ENCODE measurements at places on chromosomes 12 and 14. TPM values are rescaled to one million over a fixed set of nuclear protein-coding genes. Genes with fewer than 3 reads are reported as not detected.
A peak's percentile ranks its signal among the peaks of the same experiment; 100 is the strongest.

DNA sequence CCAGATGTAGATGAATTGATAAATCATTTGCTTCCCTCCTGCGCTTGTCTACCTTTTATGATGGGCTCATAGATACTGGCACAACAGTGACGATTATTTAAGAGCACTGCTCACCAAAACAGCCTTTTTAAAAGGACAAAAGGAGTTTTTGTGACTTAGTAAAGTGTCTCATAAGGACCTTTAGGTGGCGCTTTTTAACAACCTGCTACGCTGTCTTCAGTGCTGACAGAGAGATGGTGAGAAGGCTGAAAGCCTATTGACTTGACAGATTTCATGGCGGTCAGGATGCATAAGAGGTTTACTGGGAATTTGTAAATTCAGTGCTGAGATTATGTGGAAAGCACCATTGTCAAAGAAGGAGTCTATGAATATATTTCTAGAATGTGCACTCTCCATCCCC, 87.6 kb downstream of the SLC15A5 start:
- no peak for DNase-seq

GRCh38 chr14:50560931-50561285, 963 bp downstream of the ATL1 start:
- DNase-seq, result peak; percentile 30

DNA sequence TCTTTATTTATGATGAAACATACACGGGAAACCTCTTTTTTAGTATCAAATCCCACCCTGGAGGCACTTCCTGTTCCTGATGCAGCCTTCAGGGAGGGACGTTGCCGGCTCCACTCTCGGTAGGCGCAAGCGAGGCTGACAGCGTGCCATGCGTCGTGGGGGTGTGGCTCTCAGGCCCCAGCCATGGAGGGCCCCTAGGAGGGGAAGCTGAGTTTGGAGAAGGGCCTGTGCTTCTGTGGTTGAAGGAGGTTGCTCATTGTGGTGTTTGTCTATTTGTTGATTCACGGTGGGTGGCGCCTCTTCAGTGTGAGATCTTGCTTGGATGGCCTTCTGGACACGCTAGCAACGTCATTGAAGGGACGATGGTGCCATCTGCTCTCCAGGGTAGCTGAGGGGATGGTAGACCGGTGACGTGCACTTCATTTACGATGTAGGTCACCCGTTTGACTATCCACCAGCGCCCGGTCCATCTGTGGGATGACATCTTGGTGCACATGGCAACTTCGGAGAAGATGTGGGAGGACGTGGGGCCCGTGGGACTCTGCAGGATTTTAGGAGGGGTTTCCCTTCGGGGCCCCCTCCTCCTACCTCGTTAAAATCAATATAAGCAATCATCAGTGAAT, 126.3 kb upstream of the RTL1 start:
- no peak for DNase-seq

- no peak for DNase-seq
These were observed 603.9 kb downstream of the FSCB start for GRCh38 chr14:43903209-43903608.

GRCh38 chr12:85569261-85569660, 266.9 kb downstream of the RASSF9 start:
- DNase-seq, result no peak

DNA sequence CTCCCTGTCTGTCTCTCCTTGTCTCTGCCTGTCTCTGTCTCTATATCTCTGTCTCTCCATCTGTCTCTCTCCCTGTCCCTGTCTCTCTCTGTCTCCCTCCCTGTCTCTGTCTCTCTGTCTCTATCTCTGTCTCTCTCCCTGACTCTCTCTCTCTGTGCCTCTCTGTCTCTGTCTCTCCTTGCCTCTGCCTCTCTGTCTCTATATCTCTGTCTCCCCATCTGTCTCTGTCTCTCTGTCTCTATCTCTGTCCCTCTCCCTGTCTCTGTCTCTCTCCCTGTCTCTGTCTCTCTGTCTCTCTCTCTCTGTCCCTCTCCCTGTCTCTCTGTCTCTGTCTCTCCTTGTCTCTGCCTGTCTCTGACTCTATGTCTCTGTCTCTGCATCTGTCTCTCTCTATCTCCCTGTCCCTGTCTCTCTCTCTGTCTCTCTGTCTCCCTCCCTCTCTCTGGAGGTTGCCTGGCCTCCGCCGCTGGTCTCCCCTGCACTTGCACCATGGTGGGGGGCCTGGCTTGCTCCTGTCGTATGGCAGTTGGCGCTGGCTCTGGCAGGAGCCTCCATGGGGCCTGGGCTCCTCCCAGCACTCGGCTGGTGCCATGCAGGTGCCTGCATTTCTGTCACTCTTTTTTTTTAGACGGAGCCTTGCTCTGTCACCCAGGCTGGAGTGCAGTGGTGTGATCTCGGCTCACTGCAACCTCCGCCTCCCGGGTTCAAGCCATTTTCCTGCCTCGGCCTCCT, 28.3 kb downstream of the MMP17 start:
- DNase-seq, result no peak

DNA sequence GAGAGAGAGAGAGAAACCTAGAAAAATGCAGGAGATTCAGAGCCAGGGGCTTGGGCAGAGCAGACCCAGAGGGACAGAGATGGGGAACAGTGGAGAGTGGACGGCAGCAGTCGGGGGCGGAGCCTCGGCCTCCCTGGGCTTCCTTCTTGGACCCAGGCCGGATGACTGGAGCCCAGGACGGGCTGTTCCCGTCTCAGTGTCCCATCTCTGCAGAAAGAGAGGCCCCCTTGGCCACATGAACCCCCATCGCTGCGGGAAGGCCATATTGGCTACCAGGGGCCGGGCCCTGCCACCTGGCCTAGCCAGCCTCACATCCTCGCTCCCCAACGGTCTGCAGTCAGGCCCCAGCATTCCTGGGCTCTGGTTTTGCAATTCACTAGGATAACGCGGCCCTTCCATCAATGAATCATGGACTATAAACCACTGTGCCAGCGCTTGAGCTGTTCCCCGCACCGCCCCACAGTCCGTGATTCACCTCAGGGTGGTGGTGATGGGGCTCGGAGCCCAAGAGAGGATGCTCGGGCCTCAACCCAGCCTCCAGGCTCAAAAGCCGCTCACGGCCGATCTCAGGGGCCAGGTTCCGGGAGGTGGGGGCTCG, 116.5 kb downstream of the RFLNA start:
- no peak for DNase-seq

DNA sequence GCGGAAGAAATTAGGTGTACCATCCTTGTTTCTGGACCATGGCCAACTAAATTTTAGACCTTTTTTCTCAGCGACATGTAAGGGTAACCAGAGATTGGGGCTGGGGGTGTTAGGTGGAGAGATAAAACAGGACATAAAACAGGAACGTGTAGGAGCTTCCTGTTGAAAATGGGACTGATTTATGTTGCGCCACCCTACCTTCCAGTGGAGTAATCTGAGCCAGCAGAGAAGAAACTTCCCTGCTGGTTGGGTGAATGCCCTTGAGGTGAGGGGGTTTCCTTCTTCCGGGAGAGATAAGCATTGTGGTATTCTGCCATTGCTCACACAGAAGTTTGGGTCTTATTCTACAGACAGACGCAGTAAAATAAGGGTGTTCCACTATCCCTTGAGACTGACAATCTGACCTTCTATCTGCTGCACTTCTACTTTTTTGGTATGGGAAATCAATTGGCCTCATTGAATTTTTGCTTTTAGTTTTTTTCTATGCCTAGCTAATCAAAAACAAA, 417.6 kb downstream of the PCNX1 start:
- no peak for DNase-seq

GRCh38 chr14:50717811-50718210, 49.7 kb upstream of the SAV1 start:
- no peak for DNase-seq

DNA sequence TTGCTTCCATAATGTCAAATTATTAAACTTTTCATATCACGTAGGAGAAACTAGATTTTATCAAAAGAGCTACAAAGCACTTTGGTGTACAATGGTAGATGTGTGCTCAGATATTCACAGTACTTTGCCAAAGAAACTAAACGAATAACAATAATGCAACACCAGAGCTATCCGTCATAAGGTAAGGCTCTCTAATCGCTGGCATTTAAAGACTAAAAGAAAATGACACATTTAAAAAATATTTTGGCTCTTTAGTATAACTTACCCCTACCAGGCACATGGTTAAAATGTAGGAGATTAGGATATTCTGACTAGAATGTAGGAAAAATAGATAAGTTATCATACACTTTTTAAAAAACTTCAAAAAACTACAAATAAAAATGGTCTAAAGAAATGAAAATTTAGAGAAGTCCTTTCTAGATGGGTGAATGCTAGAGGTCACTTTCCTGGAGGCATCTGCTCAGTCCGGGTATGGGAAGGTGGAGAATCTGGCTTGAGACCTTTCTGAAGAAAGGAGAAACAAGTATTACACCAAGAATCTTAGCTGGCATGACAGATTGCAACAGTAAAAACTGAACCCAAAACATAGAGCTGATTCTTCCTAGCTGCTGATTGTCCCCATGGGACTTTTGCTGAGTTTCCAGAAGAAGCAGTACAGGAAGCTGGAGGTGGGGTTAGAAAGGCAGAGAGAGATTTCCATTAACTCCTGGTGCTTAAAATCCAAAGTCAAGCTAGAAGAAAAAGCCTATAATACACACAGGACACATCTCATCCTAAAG, 67.9 kb downstream of the FAR2 start:
- DNase-seq, result no peak

- no peak for DNase-seq
These were observed 227.8 kb downstream of the SPTSSA start for GRCh38 chr14:34234258-34234657.

GRCh38 chr14:103704708-103705107, 10.5 kb downstream of the XRCC3 start:
- DNase-seq, result no peak

GRCh38 chr14:99578541-99579101, 25.4 kb downstream of the CCDC85C start:
- no peak for DNase-seq

The PRB2 gene
- total RNA-seq, result not detected

The KITLG gene
- 9.1 TPM for total RNA-seq

The CMA1 gene
- total RNA-seq, result not detected

The TAS2R9 gene
- 0.26 TPM for total RNA-seq

The DLGAP5 gene
- 32.9 TPM for total RNA-seq

The MYO1H gene
- total RNA-seq, result 0.51 TPM

The PAWR gene
- total RNA-seq, result 92.3 TPM

The KRT74 gene
- not detected for total RNA-seq

The HSPB8 gene
- total RNA-seq, result 38.7 TPM

Data from progenitor cell of endocrine pancreas (in vitro differentiated cells).